ENCODE measurements at places on chromosomes 7 and 10.

DNA sequence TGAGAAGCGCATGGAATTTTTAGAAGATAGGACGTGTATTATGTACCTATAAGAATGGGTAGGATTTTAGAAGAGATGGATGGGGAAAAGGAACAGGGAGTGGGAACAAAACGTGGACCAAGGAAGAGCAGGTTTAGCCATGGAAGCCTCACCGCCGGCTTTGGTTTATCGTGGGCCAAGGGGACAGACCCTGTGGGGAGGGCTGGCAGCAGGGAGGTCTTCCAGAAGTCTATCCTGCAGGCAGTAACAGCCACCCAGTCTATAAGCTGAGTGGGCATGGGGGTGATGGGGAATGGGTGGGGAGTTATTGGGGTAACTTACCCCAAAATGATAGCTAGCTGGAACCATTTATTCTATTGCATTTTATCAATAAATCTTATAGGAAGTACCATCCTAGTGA is 44.9 kb downstream of the IKZF1 start:
- DNase-seq, result no peak

DNA sequence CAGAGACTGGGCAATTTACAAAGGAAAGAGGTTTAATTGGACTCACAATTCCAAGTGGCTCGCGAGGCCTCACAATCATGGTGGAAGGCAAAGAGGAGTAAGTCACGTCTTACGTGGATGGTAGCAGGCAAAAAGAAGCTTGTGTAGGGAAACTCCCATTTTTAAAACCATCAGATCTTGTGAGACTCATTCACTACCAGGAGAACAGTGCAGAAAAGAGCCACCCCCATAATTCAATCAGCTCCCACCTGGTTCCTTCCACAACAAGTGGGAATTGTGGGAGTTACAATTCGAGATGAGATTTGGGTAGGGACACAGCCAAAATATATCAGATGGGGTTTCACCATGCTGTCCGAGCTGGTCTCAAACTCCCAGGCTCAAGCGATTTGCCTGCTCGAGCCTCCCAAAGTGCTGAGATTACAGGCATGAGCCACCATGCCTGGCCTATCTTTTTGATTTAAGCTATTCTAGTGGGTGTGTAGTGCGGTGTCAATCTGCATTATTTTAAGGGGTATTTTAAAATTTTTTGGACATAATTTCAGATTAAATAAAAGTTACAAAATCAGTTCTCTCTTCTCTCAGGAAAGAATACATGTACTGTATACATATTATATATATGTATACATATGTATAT is 9.0 kb upstream of the MRPS16 start:
- DNase-seq, result no peak

DNA sequence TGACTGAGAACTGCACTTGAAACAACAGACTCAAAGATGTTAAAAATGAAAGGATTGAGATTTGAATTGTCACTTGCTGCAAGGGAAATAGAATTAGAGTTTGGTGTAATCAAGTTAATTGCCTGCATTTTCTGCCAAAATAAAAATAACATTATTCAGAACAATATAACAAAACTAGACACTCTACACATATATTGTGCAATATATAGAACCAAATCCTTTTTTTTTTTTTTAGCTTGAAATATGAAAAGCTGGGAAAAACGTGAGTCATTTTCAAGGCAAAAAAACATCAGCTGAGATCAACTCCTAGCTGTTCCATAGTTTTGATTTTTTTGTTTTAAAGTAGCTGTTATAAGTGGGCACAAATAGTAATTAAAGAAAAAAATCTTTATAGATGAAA is 561.5 kb downstream of the DNAJB9 start:
- no peak for DNase-seq

DNA sequence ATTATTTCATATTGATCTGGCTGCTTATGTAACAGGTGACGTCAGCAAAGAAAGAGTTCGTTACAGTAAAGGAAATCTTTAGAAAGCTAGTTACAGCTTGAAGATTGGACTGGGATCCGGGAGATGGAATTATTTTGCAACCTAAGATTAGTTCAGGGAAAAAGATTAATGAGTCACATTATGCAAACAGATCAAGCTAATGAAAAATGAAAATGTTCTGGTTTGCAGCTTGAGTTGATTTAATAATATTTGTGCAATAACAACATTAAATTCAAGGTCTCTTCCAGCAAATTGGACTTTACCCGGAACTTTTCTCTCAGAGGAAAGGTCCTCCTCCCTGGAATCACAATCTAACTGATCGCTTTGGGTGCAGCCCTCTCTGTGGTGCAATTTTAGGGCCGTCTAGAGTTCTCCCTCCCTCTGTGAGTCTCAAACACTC is 119.5 kb downstream of the OTUD1 start:
- no peak for DNase-seq

DNA sequence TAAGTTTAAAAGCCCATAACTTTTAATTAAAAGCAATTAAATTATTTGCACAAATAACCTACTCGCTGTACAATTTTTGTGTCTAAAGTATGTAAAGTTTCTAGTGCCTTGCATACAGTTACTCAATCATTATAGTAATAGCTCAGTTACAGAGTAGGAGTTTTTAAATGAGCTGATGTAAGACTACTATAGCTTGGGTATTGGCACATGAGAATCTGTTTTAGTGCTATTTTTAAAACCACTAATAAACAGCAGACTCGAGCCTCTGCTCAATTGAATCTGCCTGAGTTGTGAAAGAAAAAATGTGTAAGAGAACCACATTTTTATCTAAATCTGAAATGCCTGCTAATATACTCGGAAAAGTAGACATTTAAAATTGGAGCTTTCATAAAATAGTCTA is 31.1 kb downstream of the CTNNA3 start:
- DNase-seq, result no peak

GRCh38 chr7:11274074-11274473 is 300.4 kb downstream of the PHF14 start:
- DNase-seq, result no peak

DNA sequence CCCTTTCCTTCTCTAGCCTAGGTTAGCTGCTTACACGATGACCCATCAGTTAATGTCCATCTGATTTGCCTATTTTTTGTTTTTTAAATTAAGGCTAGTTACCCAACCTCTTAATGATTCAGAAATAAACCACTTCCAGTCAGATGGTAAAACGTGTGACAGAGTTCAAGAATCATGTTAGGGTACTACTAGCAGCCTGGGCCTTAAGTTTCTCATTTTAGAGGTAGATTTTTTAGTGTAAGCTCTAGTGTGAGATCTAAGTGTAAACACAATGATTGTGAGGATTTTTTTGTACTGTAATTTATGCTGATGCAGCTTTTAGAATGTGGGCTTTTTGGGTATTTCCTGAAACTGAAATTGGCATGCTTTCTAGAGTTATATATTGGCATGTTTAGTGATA is 130.0 kb downstream of the CDK14 start:
- no peak for DNase-seq

GRCh38 chr7:47559306-47560220 is 22.3 kb downstream of the TNS3 start:
- DNase-seq, result no peak

- DNase-seq, result no peak
Observed at GRCh38 chr10:91127341-91128082, 93.0 kb upstream of the PCGF5 start.

DNA sequence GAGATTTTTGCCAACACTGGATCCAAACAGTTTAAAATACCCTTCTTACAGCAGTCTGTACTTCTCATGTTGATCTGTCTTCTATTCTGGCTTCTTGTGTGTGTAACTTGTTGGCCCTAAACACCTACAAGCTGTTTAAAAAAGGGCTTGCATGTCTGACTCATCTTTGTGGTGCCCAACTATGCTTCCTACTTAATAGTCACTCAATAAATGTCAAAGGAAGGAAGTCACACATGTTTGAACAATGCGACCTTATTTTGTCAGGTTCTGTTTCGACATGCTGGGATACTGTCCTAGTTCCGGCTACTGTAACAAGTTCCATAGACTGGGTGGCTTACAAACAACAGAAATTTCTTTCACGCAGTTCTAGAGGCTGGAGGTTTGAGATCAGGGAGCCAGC is 9.4 kb upstream of the GRK5 start:
- no peak for DNase-seq

- no peak for DNase-seq
Observed at GRCh38 chr7:38833329-38833728, 75.7 kb downstream of the VPS41 start.

GRCh38 chr7:158245724-158246041 is 341.9 kb downstream of the PTPRN2 start:
- no peak for DNase-seq

- no peak for DNase-seq
Observed at GRCh38 chr7:45919993-45920459, 1.0 kb downstream of the IGFBP3 start.

GRCh38 chr7:30596721-30597120 is 2.0 kb downstream of the GARS1 start:
- no peak for DNase-seq

- DNase-seq, result no peak
Observed at GRCh38 chr10:101066146-101066895, 4.5 kb downstream of the KAZALD1 start.

GRCh38 chr10:91901784-91902677 is 7.3 kb downstream of the FGFBP3 start:
- no peak for DNase-seq

GRCh38 chr10:43395571-43396060 is 13.4 kb downstream of the HNRNPF start:
- no peak for DNase-seq

DNA sequence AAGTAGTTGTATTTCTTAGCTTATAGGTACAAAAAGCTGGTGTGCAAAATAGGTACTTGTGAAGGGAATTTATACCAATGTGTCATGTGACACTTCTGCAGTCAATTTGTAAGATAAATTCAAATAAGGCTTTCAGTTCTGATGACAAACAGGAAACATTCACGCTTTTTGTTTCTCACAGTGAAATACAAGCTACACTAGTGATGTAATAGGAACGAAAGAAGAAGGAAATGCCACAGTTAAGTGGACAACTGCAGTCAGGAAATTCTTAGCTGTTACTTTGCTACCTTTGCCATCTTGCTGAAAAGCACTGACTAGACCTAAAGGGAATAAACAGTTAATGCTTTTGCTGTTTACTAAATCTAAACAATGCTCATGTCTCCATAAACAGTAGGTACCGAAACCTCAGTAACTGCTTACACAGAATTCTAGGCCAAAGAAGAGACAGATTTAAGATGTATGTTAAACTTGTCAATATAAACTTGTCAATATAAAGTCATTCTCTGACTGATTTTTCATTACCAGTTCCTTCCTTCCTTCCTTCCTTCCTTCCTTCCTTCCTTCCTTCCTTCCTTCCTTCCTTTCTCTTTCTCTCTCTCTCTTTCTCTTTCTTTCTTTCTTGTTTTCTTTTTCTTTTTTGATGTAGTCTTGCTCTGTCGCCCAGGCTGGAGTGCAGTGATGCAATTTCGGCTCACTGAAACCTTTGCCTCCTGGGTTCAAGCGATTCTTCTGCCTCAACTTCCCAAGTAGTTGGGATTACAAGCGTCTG is 10.1 kb downstream of the OTUD1 start:
- no peak for DNase-seq

DNA sequence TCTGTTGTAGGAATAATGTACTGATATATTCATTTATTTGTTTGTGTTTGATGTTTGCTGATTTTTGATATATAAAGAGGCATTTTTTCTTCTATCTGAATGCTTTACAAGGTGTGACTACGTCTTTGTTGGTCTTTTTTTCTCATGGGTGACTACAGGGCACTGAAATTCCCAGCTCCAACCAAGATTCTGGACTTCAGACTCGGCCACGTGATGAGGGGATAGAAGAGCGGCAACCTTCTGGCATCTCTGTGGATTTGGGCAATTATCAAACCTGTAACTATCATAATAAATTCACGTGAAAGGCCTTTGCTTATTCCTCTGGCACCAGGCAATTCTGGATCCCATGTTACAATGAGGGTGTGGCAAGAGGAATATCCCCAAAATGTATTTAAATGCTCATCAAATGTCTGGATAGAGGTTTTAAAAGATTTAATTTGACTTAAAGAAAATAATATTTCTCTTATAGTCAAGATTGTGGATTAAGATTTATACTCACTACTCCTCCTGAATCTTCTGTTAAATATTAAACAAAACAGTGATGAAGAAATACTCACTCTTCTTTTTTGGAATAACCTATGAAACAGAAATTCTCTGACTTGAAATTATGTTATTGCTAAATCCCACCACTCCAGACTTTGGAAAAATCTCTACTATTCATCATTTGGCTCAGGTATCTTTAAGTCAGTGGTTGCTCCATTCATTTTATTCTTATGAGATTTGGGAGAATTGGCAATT is 276.3 kb downstream of the GPR37 start:
- DNase-seq, result no peak

DNA sequence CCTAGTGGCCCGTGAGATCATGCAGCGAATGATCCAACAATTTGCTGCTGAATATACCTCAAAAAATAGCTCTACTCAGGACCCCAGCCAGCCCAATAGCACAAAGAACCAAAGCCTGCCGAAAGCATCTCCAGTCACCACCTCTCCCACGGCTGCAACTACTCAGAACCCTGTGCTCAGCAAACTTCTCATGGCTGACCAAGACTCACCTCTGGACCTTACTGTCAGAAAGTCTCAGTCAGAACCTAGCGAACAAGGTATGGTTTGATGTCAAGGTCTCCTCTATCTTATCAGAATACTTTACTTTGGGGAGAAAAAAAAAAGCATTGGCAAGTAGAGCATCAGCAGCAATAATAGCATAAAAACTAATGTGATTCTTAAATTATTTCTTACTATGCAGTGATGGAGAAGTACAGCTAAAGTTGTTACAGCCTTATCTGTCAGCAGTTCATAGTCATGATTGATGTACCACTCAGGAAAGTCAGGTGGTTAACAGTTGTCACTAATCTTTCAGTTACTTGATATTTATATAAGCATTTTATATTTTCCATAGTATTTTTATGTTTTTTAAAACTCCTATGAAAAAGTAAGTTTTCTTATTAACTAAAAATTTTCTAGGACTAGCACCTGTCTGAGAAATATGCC is 117.1 kb downstream of the LCOR start:
- DNase-seq, result no peak

- no peak for DNase-seq
Observed at GRCh38 chr7:33816106-33816505, 89.2 kb upstream of the BMPER start.

DNA sequence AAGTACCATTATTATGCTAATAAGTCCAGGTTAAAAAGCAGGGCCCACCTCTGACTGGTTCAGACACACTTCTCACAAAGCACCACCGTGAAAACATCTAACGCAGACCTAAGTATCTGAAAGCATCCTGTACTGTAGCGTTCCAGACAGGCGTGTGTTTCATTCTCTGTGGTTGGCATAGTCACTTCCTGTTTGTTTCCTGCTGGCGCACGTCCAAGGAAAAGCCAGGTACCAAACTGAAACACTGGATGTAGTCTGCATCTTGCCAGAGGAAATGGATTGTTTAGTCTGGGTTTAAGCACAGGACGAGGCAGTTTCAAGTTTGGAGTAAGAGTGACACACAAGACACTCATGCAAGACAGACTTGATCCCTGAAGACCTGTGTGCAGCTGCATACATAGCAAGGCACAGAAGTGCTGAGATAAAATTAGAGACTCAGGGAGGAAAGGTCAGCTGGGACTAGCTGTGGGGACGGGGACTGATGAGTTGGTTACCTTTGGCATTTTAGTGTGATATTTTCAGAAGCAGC is 23.3 kb downstream of the BPGM start:
- no peak for DNase-seq

GRCh38 chr10:122249991-122250750 is 20.9 kb upstream of the BTBD16 start:
- DNase-seq, result no peak

Data from cortex of kidney (tissue), 1 donor.